Activated naive CD8-positive, alpha-beta T cell treated with anti-CD3 and anti-CD28 coated beads for 36 hours (primary cell): ENCODE measurements at places on chromosomes 7 and 10.

DNA sequence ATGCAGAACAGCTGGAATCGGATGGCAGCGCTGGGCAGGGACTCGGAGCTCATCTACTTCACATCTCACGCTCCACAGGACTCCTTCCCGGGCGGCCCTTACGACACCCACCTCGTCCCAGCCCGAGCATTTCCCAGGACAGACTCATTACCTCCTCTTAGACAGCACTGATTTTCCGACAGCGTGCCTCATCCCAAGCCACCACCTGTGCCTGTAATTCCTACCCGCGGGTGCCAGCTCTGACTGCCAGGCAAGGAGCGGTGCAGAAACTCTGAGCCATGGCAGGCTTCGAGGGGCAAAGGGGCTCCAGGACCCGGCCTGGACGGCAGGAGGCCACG, 25.6 kb downstream of the GPER1 start:
- DNase-seq = no peak

- DNase-seq = no peak
These were observed 228.1 kb downstream of the NEBL start for GRCh38 chr10:20668985-20669384.

DNA sequence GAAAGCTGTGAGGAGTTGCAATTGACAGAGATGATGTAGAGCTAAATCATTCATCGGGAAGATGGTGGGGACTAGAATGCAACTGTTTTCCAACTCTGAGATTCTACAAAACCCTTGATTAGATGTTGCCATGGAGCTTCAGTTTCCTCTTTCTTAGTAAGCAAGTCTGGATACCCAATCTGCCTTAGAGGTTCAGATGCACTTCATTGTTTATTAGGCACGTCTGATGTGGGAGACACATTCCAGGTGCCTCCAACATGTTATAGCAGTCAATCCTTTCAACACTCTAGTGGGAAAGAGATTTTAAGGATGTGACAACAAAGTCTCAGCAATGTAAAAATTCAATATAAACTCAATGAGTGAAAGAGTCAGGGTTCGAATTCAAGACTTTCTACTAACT, 291.3 kb upstream of the PHYHIPL start:
- no peak for DNase-seq

GRCh38 chr7:107035446-107035845, 9.1 kb upstream of the PRKAR2B start:
- DNase-seq = no peak

- DNase-seq = peak; percentile 32
These were observed 15.0 kb upstream of the PCBD1 start for GRCh38 chr10:70903262-70903921.

- DNase-seq = no peak
These were observed 268.0 kb downstream of the ANKRD7 start for GRCh38 chr7:118492466-118492865.

DNA sequence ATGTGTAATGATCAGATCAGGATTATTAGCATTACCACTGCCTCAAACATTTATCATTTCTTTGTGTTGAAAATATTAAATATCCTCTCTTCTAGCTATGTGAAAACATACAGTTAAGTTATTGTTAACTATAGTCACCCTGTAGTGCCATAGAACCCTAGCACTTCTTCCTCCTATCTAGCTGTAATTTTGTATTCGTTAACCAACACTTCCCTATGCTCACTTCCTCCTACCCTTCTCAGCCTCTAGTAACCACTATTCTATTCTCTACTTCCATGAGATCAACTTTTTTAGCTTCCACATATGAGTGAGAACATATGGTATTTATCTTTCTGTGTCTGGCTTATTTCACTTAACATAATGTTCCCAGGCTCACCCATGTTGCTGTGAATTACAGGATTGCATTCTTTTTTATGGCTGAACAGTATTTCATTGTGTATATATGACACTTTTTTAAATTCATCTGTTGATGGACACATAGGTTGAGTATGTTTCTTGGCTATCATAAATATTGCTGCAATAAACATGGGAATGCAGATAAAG, 132.7 kb upstream of the RHOBTB1 start:
- DNase-seq = no peak

DNA sequence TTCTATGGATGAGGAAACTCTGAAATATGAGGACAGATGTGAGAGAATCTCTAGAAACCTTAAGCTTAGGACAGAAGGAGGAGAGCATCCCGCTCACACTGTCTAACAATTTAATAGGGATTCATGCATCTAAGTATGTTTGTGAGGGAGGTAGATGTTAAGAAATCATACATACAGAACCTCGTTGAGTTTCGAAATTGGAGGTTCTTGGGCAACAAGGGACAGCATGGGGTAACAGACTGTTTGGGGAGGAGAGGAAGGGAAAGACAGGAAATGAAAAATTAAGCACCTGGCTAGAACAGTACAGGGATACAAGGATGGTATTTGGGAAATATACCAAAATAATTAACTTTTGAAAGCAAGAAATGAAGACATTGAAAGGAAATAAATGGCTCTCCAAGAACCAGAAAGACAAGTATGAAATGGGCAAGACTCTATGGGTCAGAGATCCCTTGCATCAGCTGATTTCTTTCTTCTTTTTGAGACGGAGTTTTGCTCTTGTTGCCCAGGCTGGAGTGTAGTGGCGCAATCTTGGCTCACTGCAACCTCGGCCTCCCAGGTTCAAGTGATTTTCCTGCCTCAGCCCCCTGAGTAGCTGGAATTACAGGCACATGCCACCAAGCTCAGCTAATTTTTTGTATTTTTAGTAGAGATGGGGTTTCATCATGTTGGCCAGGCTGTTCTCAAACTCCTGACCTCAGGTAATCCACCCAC, 207.9 kb downstream of the CTNNA3 start:
- no peak for DNase-seq

- no peak for DNase-seq
These were observed 222.1 kb downstream of the ADARB2 start for GRCh38 chr10:1515121-1515779.

DNA sequence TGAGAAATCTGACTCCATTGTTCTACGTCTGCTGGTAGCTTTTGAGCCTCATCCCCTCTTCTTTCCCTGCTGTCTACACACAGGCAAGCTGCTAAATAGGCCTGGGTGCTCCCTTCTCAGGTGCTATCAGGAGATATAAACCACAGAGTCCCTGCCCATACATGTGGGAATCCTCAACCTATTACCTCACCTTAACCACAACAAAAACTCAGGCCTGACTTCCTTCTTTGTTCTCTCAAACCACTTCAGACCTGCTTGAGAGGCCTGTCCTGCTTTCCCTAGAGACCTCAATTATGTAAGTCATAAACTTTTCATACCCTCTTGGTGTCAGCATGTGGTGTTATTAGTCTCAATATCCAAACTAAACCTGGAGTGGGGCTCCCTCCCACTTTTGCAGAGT, 75.0 kb upstream of the MAGI2 start:
- no peak for DNase-seq

DNA sequence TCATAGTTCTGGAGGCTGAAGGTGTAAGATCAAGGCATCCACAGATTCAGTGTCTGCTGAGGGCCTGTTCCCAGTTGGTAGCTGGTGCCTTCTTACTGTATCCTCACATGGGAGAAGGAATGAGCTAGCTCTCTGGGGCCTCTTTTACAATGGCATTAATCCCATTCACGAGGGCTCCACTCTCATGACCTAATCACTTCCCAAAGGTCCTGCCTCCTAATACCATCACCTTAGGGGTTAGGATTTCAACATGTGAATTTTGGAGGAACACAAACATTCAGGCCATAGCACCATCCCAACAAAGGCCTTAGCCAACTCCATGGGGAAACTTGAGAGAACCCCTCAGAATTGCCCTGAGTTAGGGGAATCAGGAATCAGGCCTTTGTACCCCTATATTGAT, 66.1 kb upstream of the CREB5 start:
- DNase-seq = no peak

DNA sequence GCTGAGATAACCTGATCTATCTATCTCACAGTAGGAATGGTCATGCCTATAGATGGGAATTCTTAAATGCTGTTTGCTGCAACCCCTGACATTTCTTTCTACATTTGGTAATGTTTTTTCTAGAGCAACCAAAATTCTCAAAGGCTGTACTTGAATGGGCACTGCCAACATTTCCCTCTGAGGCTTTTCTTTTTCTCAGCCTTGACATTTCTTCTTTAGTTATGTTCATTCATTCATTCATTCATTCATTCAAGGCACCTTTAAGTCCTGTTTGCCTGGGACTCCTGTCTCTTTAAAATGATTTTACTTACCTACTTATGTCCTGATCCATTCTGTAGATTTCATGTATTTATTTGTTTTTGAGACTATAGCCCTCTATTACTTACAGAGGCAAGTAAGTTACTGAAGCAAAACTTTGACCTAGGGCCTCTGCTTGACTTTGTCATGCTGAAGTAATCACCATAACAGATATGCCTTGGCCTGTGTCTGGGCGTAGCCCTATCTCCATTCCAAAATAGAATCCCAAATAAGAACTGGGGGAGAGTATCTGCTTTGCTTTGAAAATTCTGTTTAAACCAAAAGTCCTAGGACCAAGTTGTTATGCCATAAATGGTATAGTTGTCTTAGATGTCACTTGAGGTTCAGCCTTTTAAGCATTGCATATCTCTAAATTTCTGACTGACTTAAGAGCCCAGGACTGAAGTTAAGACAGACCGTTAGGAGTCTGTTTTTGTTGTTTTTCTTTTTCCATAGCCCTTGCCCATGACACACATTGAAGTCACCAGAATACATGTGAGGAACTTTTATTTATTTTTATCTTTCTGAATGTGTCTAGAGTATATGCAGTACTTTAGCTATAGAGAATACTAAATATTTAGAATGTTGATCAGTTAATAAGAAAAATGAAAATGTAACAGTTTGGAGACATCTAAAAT, 59.2 kb downstream of the AKAP9 start:
- DNase-seq = no peak

DNA sequence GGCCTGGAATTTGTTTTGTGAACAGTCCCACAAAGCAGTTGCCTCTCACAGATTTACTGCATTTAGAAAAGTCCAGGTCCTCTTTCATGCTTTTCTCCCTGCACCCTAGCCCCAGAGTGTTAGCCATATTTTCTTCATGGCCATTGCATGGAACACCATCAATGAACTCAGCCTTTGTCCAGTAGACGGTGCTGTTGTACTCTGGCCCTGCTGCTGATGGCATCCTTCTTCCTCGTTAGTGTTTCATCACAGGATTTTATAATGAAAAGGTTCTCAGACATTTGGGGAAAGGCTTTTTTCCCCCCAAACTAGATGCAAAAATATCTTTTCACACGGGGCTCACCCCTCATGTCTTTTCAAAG, 93.0 kb upstream of the SLC25A13 start:
- DNase-seq = peak; percentile 13

- DNase-seq = no peak
These were observed 4.2 kb downstream of the KIFBP start for GRCh38 chr10:68992636-68993440.

DNA sequence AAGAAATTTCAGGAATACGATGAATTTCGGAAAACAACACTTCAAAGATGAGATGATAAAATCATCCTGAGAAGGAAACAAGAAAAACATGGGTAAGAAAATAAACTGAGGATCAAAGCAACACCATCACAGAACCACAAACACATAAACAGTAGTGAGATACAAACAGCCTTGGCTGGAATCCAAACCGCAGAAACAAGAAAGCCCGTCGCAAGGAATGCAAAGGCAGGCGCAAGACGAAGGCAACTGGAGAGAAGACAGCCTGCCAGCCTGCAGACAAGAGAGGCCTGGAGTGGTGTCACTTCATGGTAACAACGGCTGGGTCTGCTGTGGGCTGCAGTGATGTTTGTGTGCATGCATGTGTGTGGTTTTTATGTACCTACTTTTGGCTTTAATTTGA, 61.8 kb upstream of the DRGX start:
- no peak for DNase-seq

DNA sequence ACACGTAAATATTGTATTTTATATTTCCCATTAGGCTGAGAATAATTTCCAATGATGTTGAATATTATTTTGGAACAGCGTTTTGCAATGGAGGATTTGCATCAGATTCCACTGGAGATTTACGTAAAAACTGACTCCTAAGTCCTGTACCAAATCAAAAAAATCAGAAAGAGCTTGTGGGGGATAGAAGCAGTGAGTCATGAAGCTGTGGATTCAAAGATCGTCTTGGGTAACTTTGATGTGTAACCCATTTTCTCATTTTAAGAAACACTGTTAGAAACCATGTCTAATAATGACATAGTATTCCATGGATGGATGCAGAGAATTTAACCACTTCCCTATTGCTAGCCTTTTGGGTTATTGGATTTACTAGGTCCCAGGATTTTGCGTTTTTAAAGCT, 158.6 kb downstream of the INHBA start:
- no peak for DNase-seq

DNA sequence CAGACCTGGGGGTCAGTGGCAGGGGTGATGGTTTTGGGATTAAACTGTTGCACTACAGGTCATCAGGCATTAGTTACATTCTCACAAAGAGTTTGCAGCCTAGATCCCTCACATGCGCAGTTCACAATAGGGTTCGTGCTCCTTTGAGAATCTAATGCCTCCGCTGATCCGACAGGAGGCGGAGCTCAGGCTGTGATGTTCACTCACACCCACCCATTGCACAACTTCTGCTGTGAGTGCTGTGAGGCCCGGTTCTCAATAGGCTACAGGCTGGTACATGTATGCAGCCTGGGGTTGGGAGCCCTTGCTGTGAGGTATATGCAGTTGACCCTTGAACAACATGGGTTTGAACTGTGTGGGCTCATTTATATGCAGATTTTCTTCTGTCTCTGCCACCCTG, 416.4 kb downstream of the GFRA1 start:
- DNase-seq = no peak

DNA sequence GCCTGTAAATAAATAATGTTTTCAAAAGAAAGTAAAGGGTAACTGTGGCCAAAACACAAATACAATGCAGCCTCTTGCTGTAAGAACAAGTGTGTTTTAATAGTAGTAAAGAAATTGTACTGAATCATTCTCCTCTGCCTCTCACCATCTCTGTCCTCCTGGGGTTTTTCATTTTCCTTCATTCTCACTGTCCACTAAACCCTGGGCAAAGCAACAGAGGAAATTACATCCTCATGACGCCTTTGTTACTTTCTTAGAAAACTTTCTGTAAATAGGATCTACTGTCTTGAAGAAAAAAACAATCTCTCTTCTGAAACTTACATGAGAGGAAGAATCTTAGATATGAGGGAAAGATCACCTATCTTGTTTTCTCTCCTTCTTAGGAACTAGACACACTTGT, 54.6 kb downstream of the ASB4 start:
- DNase-seq = no peak

- DNase-seq = peak; percentile 77
These were observed 815 bp downstream of the CCSER2 start for GRCh38 chr10:84329196-84329611.

DNA sequence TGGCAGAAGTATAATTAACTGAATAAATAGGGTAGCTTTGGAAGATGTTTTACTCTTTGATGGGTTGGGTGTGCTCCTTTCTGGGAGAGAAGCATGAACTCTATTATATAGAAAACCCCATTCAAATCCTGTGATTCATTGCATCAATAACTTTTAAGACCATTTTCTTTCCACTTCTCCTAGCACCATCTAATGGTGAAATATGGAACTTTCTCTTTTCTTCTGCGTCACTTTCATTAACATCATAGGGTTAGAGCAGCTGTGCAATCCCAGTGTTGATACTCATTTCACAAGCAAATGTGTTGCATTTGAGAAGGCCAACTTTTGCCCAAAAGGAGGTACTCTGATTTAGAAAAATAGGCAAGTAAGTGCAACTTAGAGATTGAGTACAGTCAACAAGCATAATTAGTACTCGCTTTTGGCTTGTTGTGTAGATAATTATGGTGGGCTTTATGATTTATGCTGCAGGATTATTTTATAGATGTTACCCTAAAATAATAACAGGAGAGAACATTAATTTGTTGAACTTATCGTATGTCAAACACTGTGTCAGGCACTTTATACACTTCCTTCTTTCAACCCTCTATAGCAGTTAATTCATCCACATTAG, 92.9 kb downstream of the CPED1 start:
- DNase-seq = no peak
